Non-pigmented ciliary epithelial cell (primary cell): ENCODE measurements at places on chromosomes 7 and 10.

DNA sequence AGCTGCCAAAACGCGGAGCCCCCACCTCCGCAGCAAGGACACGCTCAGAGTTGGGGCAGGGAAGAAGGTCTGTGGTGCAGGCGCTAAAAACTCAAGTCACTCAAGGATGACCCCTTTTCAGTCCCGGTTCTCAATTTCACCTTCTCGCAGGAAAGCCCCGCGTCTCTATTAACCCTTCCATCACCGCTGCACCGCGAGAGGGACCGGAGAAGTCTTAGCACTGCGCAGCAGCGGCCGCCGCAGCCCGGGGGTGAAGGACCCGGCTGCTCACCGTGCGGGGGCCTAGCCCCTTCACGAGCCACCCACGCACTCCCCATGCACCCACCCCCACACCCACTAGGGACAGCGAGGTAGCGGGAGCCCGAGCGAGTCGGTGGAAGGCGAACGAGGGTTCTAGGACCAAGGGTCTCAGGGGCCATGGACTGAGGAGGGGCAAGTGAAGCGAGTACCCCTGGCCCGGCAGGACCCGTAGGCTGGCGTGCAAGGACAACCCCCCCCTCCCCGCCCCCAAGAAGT lies 162.9 kb downstream of the SH3PXD2A start:
- DNase-seq, result no peak

GRCh38 chr7:54798530-54798929 lies 39.5 kb upstream of the SEC61G start:
- no peak for DNase-seq

- DNase-seq, result no peak
These were observed 9.4 kb upstream of the KAT6B start for GRCh38 chr10:74816824-74817498.

DNA sequence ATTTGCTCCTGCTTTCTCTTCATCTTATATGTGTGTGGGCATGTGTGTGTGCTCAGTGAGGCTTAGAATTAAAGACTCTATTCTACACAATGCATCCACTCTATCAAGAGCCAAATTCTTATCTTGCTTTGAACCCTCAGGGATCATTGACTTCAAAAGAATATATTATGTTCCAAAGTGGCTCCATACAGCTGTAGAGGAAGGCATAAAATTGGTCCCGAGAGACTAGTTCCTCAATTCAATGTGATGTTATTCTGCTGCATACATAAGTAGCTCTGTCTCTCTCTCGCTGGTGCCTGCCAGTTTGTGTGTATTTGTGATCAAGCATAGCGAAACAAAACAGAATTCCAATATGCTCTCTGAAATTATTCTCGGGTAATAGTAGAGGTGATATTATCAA lies 997.9 kb upstream of the POT1 start:
- DNase-seq, result no peak

DNA sequence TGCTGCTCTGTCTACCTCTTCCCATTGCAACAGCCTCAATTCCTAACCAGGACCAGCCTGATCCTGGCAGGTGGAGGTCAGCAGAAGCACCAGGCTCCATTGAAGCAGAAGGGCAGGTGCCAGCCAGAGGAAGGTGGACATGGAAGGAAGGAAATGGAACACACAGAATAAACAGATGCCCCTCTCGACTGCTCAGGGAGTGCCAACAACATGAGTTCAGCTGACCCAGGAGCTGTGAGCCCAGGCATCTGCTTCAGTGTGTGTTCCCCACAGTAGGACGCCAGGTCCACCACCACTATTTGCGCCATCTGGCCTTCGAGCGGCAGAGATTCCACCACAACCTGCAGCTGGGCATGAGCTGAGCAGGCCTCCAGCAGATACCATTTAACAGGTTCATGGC lies 56.7 kb downstream of the GPAM start:
- DNase-seq, result no peak

DNA sequence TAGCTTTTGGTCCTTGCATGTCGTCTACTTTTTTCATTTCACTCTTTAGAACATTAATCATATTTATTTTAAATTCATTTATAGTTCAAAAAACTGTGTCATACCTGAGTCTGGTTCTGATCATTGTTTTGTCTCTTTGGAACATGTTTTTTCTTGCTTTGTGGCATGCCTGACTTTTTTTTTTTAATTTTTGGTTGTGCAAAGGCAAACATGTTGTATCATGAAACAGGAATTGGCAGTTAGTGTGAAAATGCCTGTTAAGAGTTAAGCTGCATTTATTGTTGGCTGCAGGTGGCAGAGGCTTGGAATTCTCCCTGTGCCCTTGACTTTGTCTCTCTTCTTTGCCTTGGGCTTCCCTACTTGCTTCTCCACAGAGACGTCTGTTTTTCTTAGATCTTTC lies 525.0 kb upstream of the ADARB2 start:
- no peak for DNase-seq

GRCh38 chr7:99399597-99399996 lies 8.8 kb downstream of the PDAP1 start:
- no peak for DNase-seq
